ENCODE measurements at places on chromosomes 1 and 21.

DNA sequence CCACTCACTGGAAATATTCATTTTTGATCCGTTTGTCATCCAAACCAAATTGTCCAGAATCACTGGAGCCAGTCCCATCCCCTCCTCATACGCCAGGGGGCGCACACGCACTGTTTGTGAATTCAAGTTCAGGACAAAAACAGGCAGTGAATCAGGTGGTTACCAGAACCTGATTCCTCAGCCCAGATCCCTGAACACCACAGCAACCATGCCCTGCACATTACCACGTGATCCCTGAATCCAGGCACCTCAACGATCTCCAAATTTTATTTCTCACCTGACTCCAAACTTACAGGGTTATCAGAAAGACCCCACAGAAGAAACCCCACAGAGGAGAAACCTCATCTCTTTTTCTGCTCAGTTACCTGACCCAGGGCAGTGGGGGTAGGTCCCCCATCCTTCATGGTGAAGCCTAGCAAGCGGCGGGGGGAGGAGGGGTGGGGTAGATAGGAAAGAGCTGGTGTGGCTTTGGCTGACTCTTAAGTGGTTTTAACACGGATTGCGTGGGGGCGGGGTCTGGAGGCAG lies 1.4 kb upstream of the PTPRF start:
- DNase-seq = peak; percentile 68

DNA sequence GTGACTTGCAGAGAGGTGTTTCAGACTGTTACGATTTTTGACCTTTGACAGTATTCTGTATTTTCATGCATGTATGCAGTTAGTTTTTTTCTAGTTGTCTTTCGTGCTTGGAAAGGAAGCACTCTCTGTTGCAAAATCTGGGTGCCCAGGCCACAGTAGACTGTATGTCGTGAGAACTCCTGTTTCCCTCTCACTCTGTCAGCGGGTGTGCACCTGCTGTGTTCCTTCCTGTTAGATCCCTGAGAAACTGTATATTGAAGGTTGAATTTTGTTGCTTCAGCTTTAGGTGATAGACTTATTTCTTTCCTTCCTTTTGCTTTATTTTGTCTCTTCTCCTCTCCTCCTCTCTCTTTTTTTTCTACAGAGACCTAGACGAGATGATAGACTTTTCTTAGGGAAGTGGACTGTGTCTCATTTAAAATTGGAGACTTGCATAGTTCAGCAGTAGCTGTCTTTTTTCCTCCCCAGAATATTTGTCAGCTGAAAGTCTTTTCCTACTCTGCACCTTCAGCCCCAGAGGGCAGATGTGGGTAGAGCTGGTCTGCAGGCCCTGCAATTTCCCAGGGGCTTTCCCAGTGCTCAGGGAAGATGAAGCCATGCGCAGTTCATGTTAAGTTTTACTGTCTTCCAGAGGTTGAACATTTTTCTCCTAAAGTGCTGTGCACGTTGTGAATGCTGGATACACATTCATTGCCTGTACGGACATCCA lies 1.4 kb downstream of the TRAPPC10 start:
- peak; percentile 28 for DNase-seq

DNA sequence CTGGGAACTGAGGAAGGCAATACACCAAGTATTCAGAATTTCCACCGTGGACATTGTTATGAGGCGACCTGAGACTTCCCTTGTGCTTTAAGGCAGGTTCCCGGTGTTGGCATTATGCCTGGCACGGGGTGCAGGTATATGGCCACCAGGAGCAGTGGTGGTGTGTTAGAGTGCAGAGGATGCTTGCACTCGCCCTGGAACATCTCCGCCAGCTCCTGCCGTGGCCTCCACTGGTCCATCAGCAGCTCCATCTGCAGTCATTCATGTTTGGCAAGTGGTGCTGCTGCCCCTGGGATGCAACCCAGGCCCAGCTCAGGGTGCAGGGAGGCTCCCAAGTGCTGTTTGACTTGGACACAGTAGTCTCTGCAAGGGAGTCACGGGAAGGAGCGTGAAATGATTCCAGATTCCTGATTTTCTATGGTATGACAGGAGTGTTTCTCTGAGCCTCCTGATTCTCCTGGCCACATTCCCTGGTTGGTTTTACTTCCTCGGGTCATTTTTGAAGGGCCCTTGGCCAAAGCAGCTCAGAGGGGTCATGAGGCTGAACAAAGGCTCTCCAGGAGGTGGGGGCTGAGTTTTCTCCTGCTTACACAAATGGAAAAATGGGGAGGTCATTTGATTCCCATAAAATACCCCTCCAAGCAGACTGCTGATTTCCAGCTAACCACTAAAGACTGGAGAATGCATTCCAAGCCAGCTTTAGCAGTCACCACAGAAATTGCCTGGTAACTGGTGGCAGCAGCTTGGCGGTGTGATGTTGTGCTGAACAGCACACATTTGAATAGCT lies 60.4 kb upstream of the PSEN2 start:
- no peak for DNase-seq

DNA sequence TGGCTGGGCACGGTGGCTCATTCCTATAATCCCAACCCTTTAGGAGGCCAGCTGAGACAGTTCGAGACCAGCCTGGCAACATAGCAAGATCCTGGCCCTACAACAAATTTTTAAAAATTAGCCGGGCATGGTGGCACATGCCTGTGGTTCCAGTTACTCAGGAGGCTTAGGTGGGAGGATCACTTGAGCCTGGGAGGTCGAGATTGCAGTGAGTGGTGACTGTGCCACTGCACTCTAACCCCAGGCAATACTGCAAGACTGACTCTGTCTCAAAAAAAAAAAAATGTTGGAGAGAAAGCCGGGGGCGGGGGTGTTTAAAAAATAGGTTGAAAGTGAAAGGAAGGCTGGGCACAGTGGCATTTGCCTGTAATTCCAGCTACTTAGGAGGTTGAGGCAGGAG lies 16.5 kb downstream of the CLDN19 start:
- DNase-seq = no peak

GRCh38 chr1:177077734-177078499 lies 86.6 kb downstream of the ASTN1 start:
- no peak for DNase-seq

DNA sequence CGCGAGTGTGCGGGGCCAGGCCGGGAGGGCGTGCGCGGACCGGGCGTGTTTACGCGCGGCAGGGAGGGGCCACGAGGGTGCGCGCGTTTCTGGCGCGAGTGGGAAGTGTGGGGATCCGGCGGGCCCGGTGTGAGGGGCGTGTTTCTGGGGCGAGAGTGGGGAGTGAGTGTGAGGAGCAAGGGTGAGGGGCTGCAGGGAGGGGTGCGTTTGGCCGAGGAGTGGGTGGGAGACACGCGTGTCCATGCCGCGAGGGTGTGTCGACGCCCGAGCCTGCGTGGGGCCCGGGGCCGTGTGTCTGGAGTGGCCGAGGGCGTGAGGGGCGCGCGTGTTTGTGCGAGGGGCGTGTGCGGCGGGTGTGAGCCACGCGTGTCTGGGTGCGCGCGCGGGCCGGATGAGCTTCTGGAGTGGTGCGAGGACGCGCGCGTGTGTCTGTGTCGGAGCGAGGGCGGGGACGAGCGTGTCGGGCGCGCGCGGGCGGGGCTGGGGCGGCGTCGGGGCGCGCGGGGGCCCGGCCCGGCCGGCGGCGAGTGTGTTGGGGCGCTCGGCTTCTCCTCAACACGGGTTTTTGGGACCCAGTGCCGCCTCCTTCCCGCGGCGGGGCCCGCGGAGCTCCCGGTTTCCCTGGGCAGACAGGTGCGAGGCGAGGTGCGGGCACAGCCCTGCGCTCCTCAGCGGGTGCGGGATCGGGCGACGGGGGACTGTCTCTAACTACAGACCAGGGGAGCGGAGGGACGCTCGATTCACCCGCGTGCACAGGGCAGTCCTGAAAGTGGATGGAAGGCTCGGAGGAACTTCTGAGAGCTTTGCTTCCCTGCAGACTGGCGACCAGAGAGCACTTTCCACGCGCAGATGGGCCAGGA lies 65.8 kb upstream of the VAMP3 start:
- DNase-seq = peak; percentile 54

DNA sequence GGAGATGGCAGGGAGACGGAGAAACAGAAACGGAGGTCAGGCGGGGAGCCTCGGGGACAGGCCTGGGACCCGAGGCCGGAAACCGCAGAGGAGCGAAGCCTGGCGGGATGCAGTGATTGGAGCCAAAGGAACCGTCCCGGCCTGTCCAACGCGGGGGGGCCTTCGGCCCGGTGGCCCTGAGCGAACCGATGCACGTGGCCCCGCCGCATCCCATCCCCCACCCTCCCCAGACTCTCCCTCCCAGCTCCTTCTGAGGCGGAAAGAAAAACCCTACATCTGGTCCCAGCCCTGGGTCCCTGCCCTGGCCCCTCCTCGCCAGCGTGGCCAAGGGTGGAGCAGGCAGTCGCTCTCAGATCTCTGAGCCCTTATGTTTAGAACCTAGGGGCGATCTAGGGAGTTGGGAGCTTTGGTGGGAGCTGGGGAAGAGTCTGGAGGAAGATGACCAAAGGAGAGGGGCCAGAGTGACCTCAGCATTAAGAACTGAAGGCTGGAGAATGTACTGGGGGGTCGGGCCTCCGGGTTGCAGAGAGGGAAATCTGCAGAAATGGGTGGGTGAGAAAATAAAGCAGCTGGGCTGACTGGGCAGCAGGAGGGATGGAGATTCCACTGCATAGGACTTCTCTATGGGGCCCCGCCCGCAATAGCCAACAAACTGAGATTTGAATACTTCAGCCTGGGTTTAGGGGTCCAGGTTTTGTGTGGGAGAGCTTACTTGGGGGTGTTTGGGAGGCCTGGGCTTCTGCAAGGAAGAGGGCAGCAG lies 1.5 kb upstream of the CRABP2 start:
- no peak for DNase-seq

DNA sequence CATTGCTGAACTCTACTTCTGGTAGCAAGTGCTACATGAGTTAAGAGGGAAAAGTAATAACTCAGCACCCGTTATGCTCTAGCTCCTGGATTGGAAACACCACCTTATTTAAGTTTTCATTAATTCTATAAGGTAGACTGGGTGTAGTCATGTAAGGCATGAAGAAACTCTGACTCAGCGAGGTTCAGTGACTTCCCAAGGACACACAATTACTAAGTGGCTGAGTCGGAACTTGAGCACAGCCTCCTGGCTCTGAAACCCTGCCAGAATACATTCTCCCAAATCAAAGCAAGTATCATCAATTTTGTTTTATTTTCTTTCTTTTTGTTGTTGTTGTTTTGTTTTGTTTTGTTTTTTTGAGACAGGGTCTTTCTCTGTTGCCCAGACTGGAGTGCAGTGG lies 29.1 kb upstream of the SCCPDH start:
- DNase-seq = no peak

DNA sequence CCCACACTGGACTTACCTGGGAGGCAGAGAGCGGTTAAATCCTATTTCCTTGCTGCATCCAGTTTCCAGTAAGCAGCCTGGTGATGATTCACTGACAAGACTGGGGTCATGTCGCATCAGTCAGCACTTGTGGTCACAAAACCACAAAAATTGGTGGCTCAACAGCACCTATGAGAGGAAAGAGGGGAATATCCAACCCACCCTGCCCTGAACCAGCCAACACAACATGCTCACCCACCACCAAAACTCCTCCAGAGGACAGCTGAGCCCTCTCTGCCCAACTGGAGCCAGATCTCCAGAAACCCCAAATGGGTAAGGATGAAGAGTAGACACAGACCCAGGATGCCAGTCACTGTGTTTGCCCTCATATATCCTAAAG lies 64.0 kb downstream of the CD46 start:
- DNase-seq = no peak

DNA sequence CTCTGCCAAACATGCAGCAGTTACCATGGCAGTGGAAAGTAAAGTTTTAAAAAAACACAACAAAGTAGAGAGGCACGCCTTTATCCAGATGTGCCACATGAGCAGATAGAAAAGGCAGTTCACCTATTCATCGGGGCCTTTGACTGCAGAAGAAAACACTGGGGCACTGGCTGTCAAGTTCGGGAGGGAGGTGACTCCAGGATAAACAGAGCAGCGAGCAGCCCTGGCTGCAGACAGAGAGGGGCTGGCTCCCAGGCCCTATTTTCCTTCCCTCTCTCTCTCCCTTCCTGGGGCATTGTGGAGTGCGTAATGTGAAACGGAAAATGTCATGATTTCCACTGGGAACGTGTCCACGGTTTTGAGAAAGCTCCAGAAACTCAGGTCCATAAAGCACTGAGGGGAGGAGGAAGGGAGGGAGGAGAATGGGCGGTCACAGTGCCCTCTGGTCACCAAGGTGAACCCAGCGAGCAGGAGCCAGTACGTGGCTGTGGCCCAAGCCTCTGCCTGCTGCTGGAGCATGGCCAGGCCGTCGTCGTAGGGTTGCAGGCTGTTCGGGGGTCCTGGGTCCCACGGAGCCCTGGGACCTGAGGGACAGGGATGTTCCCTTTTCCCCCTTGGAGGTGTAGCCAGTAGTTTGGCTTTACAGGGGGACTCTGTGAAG lies 114.7 kb upstream of the IRF2BP2 start:
- no peak for DNase-seq

GRCh38 chr1:86224651-86225310 lies 68.2 kb upstream of the COL24A1 start:
- no peak for DNase-seq

GRCh38 chr1:228723287-228723686 lies 12.0 kb upstream of the RHOU start:
- DNase-seq = no peak

GRCh38 chr1:145961425-145962156 lies 2.8 kb downstream of the ANKRD34A start:
- DNase-seq = peak; percentile 24

- no peak for DNase-seq
Measured at GRCh38 chr1:73862355-73862754, 335.6 kb downstream of the LRRIQ3 start.

DNA sequence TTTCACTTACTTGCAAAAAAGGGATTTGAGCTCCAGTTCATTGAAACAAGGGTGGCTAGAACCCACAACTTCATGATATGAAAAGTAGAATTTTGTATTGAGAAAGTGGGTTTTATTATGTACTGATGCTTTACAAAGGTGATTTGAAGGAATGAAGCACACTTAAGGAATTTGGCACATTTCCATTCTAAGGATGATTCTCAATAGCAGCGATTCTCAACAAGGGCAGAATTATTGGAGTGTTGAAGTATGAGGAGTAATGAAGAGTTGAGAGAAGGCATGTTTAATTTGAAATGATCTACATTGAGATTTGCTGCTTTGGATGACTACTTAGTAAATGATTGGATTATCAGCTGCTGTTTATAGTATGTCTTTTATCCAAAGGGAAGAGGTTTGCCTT lies 54.7 kb downstream of the FNBP1L start:
- DNase-seq = no peak

Data from central memory CD4-positive, alpha-beta T cell (primary cell).